ENCODE measurements at places on chromosomes 4 and X.

DNA sequence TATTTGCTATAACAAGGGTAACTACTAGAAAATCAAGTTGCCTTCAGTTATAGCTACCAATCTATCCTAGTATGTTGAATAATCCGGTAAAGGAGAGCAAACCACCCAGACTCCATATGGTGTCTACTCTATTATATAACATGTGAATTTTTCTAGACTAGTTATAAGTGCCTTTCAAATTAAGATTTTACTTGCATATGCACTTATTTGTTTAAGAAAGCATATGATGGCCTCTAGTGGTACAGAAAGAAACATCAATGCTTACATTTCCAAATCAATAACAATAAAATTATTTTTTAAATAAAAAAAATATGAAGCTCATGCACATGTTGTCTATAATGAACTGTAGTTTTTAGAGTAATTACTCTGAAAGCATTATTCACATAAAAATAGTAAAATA lies 1516.4 kb upstream of the PABPC4L start:
- DNase-seq = no peak

DNA sequence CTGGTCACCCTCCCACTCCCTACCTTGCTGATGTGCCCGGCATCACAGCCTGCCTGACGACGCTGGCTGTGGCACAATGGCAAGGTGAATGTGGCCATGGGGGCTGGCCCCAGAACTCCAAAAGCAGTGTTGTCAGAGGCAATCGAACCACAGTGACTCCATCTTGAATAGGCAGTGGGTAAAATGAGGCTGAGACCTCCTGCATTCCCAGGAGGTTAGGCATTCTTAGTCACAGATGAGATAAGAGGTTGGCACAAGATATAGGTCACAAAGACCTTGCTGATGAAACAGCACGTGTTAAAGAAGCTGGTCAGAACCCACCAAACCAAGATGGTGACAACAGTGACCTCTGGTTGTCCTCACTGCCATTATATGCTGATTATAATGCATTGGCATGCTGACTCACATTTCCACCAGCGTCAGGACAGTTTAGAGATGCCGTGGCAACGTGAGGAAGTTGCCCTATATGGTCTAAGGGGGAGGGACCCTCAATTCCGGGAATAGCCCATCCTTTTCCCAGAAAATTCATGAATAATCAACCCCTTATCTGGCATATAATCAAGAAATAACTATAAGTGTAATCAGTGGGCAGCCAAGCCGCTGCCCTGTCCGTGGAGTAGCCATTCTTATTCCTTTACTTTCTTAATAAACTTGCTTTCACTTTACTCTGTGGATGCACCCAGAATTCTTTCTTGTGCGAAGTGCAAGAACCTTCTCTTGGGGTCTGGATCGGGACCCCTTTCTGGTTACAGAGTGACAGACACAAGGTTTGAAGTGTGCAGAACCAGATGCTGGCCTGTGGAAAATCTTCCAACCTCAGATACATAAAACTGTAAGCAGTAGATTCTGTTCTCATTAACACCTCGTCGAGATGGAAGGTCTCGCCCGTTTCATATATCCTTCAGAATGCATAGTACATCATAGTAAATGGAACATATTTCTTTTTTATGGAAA lies 26.8 kb upstream of the CLDN24 start:
- no peak for DNase-seq

- no peak for DNase-seq
Measured at GRCh38 chrX:15128861-15129260, 141.0 kb downstream of the ASB9 start.

GRCh38 chrX:135382260-135382659 lies 39.5 kb upstream of the SMIM10L2A start:
- no peak for DNase-seq

DNA sequence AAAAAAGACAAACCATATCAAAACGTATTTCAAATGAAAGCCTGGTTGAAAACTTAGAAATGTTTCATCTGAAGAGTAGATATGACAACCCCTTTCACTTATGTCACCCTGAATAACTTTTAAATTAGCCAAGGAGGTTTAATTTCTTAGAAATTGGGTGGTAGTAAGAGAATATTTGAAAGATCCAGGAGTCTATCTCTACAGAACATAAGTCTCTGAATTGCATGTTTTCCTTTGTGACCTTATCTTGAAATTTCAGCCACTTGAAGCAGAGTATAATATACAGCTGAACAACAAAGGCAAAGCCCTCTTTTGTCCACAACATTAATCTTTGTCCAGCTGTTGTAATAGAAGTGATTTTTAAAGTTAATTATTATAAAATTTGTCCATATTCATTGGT lies 49.5 kb downstream of the TMEM154 start:
- DNase-seq = no peak

GRCh38 chrX:127190381-127190780 lies 370.9 kb downstream of the PRR32 start:
- DNase-seq = no peak

- no peak for DNase-seq
Measured at GRCh38 chrX:149518236-149518635, 13.1 kb upstream of the IDS start.

All from stimulated activated CD8-positive, alpha-beta memory T cell treated with anti-CD3 and anti-CD28 coated beads, Interleukin-4, amount 100 ng/mL, for 1 hour (primary cell).